ENCODE measurements at places on chromosomes 11 and 22. TPM values are rescaled to one million over a fixed set of nuclear protein-coding genes. Genes with fewer than 3 reads are reported as not detected.

- H3K27ac ChIP-seq, result no peak overlapping the region
- H3K4me1 ChIP-seq, result no peaks in the 10 kb centered on the region
- H3K4me3 ChIP-seq, result no peak overlapping the region
- H3K36me3 ChIP-seq, result no peaks in the 10 kb centered on the region
These were observed 2.5 kb downstream of the LIF start for GRCh38 chr22:30244066-30244465.

DNA sequence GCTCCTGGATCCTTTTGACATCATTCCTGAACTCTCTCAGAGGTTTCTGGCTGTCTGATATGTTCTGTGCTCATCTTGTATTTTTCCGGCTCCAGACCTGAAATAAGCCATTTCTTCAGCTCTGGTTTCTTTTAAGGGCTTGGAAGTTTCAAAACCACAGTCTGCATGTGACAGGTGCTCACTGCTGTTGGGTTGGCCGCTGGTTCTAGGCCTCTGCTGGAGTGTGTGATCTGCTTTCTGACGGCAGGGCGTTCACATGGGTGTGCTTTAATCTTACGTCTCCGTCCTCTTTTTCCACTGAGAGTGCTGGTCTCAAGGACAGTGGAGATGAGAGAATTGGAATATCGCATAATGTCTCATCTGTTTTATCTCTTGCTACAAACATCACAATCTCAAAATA lies 10.3 kb downstream of the ZBED4 start:
- H3K27me3 ChIP-seq, result no peaks in the 10 kb centered on the region
- no peak overlapping the region for H3K4me3 ChIP-seq
- H3K36me3 ChIP-seq, result peaks cover 37% of the 10 kb centered on the region

GRCh38 chr11:131815590-131815989 lies 445.2 kb downstream of the NTM start:
- H3K27ac ChIP-seq, result no peak overlapping the region
- DNase-seq, result no peak
- H3K4me1 ChIP-seq, result peaks cover 4% of the 10 kb centered on the region
- H3K36me3 ChIP-seq, result no peaks in the 10 kb centered on the region

The SHANK2 gene
- 22.1 TPM for total RNA-seq

The C22orf23 gene
- 0.55 TPM for total RNA-seq
